NCI-H446 (cell line): ENCODE measurements at places on chromosomes 6 and 20.

- DNase-seq = no peak
Observed at GRCh38 chr6:168700880-168701279, 259.9 kb downstream of the SMOC2 start.

- DNase-seq = peak; percentile 49
Observed at GRCh38 chr6:13485923-13486562, 1.4 kb downstream of the GFOD1 start.

GRCh38 chr6:163289447-163289846, 125.1 kb upstream of the QKI start:
- no peak for DNase-seq

DNA sequence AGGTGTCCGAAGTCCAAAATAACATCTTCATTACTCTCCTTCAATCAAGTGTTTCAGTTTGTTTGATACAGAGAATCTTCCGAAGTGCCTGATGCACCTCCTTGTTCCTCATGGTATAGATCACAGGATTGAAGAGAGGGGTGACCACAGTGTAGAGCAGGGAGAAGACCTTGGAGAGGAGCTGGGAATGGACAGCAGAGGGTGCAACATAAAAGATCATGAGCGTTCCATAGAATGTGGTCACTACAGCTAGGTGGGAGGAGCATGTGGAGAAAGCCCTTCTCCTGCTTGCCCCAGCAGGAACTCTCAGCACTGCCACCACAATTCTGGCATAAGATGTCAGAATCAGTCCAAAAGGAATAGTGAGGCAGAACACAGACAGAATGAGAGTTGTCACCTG, 11.9 kb downstream of the OR12D1 start:
- DNase-seq = no peak

DNA sequence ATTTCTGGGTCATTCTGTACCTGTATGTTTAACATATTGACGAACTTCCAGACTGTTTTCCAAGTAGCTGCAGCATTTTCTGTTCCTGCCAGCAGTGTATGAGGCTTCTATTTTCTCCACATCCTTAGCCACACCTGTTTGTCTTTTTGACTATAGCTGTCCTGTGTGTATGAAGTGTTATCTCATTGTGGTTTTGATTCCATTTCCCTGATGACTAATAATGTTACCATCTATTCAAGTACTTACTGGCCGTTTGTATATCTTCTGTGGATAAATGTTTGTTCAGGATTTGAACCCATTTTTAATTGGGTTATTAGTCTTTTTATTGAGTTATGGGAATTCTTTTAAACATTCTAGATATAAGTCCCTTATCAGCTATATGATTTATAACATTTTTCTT, 95.2 kb downstream of the JAG1 start:
- DNase-seq = no peak

DNA sequence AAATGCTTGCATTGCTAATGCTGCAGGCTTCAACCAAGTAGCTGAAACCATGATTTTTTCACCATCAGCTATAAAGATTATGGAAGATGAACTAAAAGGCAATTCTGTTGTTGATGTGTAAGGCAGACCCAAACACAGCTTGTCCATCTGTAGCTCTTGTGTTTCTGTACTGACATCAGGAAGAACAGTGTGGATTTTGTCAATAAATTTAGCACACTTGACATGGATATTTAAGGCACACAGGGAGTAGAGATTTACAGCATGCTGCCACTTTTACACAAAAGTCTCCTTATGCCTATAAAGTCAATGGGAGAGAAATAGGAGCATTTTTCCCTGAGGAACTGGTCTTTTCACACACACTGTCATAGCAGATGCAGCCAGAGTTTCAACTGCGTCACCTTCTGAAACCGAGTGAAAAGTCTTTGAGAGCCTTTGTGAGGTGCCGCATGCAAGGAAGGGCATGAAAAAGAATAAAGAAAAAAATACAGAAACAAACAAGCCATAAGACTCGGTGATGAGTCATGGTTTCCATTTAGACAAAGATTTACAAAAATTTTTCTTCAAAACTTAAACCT, 261.4 kb upstream of the TFAP2D start:
- DNase-seq = no peak

DNA sequence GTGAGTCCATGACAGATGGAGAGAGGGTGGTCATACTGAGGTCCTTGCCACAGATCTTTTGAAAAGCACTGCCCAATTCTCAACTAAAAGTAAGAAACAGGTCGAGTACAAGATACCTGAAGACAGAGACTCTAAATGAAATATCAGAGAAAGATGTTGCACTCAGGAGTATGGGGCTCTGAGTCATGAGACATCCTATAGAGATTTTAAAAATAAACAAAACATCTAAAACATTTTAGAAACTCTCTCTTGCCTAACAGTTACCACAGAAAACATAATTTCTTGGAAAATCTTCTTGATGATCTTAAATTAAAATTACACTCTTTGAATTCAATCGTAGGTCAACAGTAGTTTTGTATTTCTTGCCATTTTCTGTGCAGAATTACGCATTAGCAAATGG, 348.9 kb upstream of the MARCKS start:
- DNase-seq = no peak

- no peak for DNase-seq
Observed at GRCh38 chr6:170451762-170452651, 101.1 kb downstream of the PSMB1 start.

DNA sequence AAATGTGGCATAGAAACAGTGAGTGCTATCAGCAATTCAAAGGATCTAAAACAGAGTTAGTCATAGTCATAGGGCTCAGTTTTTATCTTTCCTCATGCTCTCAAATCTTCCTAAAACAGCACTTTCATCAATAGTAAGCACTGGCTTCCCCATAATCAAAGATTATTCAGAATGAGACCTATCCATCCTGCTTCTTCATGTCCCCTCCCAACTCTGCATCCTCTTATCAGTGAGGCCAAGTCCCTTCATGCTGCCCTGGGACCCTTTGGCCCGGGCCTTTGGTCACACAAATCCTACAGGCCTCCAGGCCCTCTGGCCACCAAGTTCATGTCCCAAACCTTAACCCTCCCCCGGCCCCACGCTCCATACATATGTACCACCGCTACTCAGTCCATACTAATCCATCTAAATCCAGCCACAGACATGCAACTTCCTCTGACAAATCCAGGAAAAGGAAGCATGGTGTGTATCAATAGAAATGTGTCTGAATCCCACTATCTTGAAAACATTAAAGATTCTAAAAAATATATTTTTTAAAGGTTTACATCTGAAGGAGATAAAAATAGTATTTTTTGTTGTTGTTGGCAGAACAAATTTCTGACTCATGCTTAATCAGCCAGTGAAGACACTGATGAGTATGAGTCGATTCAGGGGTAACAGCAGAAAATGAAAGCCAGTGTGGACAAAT, 143.5 kb downstream of the PDE7B start:
- no peak for DNase-seq

- DNase-seq = no peak
Observed at GRCh38 chr20:42046371-42047085, 428.4 kb upstream of the CHD6 start.

- no peak for DNase-seq
Observed at GRCh38 chr6:12403947-12404647, 113.9 kb downstream of the EDN1 start.

DNA sequence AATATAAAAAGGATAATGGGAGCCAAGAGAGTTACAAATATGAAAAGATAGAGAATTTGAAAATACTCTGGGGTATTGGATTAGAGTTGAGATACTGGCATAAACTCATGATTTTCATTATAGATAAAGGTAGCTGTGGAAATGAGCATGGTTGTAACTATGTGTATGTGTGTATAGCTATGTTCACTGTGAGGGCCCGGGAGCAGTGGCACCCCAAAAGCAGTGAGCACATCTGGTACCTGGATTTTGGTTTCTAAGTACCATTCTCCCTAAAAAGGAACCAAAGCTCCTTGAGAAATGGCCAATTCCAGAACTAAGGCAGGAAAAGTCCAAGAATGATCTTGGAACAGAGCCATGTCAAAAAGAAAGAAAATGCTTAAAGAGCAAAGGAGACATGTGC, 202.4 kb upstream of the QKI start:
- no peak for DNase-seq

GRCh38 chr20:10074513-10074912, 39.7 kb downstream of the ANKEF1 start:
- DNase-seq = peak; percentile 39

GRCh38 chr20:15220009-15220656, 882.7 kb upstream of the FLRT3 start:
- no peak for DNase-seq

GRCh38 chr6:25450469-25451198, 171.5 kb downstream of the CARMIL1 start:
- DNase-seq = no peak
